ENCODE measurements at places on chromosomes 6 and 20. TPM values are rescaled to one million over a fixed set of nuclear protein-coding genes. Genes with fewer than 3 reads are reported as not detected.

The RBM38 gene
- total RNA-seq = 36.2 TPM

The MMP24 gene
- total RNA-seq = 23.3 TPM

The TCP11 gene
- not detected for total RNA-seq

The SSTR4 gene
- 0.12 TPM for total RNA-seq

The HLA-DRB1 gene
- not detected for total RNA-seq

The C20orf202 gene
- total RNA-seq = not detected

The ABHD16B gene
- total RNA-seq = not detected

The AGPAT4 gene
- total RNA-seq = 4.8 TPM

The HTR1E gene
- total RNA-seq = not detected

The FAM83C gene
- total RNA-seq = 0.06 TPM

The ZNF322 gene
- 6.8 TPM for total RNA-seq

The FAM50B gene
- total RNA-seq = 4.1 TPM

The REV3L gene
- 5.0 TPM for total RNA-seq

The CDH4 gene
- total RNA-seq = 8.4 TPM

The NFATC2 gene
- total RNA-seq = 6.8 TPM

The MAS1 gene
- not detected for total RNA-seq

The CCN6 gene
- total RNA-seq = not detected

The EEF1A1 gene
- total RNA-seq = 7,472 TPM

The TNFRSF6B gene
- 0.67 TPM for total RNA-seq

The HS3ST5 gene
- not detected for total RNA-seq

The SMOC2 gene
- not detected for total RNA-seq

The ENPP3 gene
- not detected for total RNA-seq

The CEP85L gene
- total RNA-seq = 1.8 TPM

The APCDD1L gene
- total RNA-seq = 0.07 TPM

Data from A549 treated with CORT108297 at 1 μM for 4 hours (cell line).